ENCODE measurements at places on chromosomes 2 and 18.

- no peak for DNase-seq
Measured at GRCh38 chr2:157930728-157931127, 54.6 kb upstream of the ACVR1 start.

DNA sequence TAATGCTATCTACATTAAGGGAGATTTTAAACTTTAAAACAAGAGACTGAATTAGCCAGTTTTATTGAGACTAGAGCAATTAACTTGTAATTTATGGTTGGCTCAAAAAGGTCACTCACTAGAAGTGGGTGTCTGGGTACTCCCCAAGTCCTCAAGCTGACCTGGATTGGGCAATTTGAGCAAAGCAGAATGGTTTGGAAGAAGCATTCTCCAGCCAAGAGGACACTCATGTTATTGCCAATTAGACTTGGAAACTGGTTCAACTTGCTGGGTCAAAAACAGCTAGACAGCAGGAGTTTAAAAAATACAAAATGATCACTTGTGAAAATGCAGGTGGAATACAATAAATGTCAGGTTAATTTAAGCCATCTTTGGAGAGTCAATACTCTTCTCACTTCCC, 29.5 kb upstream of the MYO1B start:
- DNase-seq = no peak

GRCh38 chr2:15711126-15711860, 119.6 kb downstream of the DDX1 start:
- no peak for DNase-seq

DNA sequence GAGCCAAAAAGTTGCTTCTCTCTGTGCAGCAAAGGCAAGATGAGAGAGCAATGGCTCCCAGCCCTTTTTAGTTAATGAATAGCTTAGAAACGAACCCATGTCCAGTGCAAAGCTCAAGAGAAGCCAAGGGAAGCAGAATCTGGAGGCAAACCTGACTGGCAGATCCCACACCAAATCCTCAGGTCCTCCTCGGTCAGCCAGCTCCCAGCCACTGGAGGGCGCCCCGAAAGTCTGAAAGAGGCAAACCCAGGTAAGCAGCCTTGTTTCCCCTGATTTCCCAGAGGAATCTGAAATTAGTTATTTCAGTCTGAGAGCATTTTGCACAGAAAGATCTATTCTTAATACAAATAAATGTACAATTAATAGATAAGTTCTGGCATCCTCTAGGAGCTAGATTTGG, 71.3 kb upstream of the PID1 start:
- DNase-seq = peak; percentile 40

GRCh38 chr2:119252186-119253113, 28.8 kb downstream of the STEAP3 start:
- DNase-seq = peak; percentile 91

Data from lung microvascular endothelial cell (primary cell).